Stimulated activated CD8-positive, alpha-beta memory T cell treated with anti-CD3 and anti-CD28 coated beads, Interleukin-15, amount 100 ng/mL, for 1 hour (primary cell): ENCODE measurements at places on chromosomes 5 and 9.
A peak's percentile ranks its signal among the peaks of the same experiment; 100 is the strongest.

DNA sequence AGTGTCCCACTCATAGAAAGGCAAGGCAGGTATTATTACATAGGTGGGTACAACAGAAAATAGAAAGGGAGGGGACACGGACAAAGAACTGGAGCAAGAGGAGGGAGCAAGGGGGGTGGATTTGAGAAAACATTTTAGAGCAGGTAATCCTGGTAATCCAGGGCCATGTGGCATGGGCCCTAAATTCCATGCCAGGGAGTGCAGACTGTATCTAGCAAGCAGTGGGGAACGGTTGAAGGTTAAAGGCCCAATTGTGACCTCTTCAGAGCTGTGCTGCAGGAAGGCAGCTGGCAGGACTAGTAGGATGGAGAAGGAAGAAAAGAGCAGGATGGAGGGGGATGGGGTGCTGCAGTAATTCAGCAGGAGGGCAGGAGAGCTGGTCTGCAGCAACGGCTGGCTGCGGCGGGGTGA is 75.2 kb downstream of the PDE6A start:
- no peak for DNase-seq

DNA sequence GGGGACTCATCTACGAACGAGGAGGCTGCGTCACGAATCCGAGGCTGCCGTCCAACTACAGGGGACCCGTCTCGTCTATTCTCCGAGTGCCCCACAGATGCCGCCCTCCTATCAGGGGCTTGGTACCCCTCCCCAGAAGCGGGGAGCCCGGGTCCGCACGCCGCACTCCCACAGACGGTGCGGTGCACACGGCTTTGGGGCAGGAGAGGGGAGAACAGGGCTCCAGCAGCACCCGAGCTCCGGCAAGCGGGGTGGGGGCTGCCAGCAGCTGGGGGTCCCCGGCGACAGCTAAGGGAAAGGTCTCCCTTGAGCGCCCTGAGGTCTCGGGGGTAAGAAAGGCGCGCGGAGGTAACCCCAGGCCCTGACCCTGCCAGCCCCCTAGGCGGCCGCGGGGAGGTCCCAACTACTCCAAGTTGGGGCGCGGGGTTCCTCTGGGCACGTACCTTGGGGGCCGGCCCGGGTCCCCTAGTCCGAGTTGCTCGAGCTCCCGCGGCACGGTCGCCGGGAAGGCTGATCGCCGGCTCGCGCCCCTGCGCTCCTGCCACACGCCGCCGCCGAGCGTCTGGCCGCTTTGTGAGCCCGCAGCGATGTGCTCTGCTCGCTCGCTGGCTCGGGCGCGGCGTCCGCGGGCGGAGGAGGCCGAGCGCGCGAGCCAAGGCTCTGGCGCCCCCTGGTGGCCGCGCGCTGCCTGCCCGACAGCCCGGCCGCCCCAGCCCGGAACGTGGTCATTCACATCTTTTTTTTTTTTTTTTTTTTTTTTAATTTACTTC is at the start of gene SPOCK1:
Gene SPOCK1, minus strand, starts transcription at position 591 of the 770 bp plus-strand sequence.
- DNase-seq = peak; percentile 6

- DNase-seq = no peak
Observed at GRCh38 chr9:128412120-128412790, 8.4 kb upstream of the CERCAM start.

- no peak for DNase-seq
Observed at GRCh38 chr5:172683264-172683644, 42.2 kb downstream of the NEURL1B start.
